Right lung (tissue), 10 donors: ENCODE measurements at places on chromosomes 16 and 17.

DNA sequence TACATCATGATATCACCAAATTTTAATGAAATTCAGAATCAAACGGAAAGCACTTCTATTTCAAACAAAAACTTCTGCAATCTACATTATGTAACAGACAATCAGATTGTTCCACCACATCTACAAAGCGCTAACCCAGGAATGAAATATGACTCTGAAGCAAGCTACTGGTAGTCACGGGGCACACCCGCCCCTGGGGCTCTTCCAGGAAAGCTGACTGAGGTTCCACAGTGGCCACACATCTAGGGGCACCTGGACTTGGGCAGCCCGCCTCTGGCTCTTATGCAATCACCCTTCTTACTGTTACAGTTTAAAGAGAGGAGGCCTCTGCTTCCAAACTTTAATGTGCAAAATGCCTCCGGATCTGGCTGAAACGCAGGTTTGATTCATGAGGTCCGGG lies 27.5 kb downstream of the ZCCHC14 start:
- no peak for DNase-seq

GRCh38 chr17:81898029-81898866 lies 3.8 kb upstream of the NPB start:
- no peak for DNase-seq

GRCh38 chr17:41009301-41009760 lies 403 bp upstream of the KRTAP3-1 start:
- no peak for DNase-seq

GRCh38 chr17:41762841-41763240 lies 23.7 kb downstream of the JUP start:
- DNase-seq, result no peak

DNA sequence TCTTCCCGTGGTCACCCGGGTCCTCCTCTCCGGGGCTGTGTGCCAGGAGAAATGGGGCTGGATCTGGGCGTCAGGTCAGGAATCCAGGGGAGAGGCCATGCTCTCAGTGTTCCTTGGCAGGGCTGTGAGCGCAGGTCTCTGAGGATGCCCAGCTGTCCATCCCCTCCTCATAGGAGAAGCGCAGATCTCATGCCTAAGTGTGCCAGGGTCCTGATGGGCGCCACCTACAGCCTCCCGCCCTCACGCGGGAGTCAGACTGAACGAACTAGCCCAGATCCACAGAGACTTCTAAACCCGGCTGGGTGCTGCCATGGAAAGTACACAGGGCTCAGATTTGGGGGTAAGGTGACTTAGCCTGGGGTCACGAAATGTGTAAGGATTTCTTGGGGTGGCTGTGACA lies 24.3 kb downstream of the MGRN1 start:
- DNase-seq, result no peak

DNA sequence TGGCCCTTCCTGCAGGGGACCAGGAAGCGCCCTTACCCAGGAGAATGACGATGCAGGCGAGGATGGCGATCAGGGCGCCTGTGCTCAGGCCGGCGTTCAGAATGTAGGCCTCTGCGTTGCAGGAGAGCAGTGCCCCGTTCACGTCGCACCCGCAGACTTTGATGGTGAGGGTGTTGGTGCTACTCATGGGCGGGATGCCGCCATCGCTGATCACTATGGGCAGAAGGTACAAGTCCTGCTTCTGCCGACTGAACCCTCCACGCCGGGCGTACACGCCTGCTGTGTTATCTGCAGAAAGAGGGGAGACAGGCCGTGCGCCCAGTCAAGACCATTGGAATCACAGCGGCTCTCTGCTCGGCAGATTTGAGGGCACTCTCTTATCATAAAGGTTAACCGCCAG lies 171.1 kb downstream of the CDH11 start:
- no peak for DNase-seq

DNA sequence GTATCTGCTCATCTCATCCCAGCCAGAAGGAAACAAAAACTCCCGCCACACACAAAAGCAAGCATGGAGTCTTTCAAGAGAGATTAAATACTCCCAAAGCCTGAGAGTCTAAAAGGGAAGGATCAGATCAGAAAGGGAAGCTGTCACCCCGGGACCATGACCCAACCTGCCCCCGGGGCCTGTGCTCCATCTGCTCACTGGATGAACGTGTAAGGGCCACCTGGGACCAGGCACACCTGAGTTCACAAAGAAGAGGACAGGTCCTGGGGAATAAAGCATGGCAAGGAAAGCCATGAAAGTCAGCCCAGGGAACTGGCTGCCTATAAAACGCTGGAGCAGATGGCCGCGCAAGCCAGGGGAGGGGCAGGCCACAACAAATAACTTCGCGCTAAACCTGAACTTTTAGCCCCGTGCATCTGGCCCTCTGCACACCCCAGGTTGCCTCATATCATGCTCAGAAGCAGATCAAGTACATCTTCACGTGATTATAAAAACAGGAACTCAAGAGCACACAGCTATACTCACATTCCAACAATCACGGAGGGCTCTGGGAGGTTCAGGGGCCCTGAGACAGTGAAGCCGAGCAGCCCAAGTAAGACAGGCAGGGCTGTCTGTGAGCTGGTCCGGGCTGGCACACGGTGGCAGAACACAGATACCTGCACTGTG lies 3.4 kb downstream of the TMEM11 start:
- no peak for DNase-seq

GRCh38 chr17:8675306-8675705 lies 44.8 kb upstream of the MYH10 start:
- no peak for DNase-seq

DNA sequence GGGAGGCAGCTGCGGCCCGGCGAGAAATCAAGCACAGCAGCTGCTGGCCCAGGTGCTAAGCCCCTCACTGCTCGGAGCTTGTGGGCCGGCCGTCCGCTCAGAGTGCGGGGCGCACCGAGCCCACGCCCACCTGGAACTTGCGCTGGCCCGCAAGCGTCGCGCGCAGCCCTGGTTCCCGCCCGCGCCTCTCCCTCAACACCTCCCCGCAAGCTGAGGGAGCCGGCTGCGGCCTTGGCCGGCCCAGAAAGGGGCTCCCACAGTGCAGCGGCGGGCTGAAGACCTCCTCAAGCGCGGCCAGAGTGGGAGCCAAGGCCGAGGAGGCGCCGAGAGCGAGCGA lies 92.9 kb downstream of the HAPSTR1 start:
- no peak for DNase-seq

- DNase-seq, result no peak
Measured at GRCh38 chr16:35733278-35733965, 2274.0 kb downstream of the TP53TG3F start.

- no peak for DNase-seq
Measured at GRCh38 chr17:33447090-33447489, 154.0 kb upstream of the ASIC2 start.

DNA sequence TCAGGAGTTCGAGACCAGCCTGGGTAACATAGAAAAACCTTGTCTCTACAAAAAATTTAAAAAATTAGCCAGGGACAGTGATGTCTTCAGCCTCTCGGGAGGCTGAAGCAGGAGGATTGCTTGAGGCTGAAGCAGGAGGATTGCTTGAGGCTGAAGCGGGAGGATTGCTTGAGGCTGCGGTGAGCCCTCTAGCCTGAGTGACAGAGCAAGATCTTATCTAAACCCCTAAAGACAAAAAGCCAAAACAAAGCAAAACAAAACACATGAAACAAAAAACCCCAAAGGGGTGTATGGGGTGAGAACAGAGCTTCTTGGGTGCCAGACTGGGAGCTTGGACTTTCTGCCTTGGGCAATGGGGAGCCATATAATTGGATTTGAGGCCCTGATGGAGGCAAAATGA lies 2.6 kb downstream of the SPNS3 start:
- no peak for DNase-seq

- no peak for DNase-seq
Measured at GRCh38 chr16:77881355-77882030, 93.1 kb downstream of the VAT1L start.

- DNase-seq, result no peak
Measured at GRCh38 chr16:67346341-67346740, 19.7 kb downstream of the LRRC36 start.

DNA sequence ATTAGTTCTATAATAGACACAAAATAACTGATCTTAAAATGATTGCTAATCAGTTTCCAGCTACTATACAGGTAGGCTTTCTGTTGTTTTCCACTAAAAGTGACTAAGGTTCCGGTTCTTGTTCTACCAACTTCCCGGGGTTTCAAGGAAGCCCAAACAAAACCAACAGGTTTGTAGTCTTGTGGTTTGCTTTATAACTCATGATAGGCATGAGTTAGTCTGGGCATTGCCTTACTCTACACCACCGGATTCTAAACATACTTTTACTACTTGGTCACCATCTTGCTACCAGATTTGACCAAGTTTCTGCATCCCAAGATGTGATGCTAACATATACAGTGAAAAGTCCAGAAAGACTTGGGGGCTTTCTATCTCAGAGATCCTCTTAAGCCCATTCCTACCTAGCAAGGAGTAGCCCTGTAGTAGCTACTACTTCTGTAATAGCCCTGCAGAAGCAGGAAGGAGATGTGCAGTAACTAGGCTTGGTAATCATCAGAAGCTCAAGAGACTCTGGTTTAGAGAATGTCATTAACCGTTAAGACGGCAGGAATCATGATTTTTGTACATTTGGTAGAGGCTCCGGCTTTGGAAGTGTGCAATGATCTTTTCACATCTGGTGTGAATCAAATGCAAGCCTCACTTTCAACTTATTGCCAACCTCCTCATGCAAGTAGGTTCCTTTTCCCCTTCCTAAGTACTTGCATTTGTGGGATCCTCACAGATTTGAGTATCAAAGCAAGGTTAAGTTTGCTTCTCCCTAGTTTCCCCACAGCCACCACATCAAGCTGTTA lies 1.6 kb downstream of the FAM117A start:
- no peak for DNase-seq

DNA sequence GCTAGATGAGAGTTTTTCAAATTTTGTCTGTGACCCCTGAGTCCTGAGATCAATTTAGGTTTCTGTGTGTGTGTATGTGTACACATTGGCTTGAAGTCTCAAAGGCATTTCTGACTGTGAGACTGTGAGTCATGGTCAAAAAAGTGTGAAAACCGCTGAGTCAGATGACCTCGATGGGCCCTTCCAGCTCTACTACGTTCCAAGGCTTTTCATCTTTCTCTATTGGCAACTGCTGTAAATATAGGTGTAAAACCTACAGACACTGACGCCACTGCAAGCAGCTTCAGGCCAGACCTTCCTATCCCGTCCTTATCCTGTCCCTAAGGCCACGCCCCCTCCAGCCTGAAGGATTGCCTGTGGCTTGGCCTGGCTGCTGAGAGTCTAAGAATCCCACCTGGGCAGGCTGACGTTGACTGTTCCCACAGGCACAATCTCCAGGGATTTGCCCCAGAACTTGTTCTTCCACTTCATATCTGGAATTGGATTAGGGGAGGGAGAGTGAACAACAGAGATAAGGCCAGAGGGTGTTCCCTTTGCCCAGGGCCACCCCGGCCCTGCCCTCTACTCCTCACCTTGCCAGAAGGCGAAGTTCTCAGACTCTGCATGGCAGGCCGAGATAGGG lies 11.3 kb downstream of the OSBPL7 start:
- peak; percentile 57 for DNase-seq

- no peak for DNase-seq
Measured at GRCh38 chr17:48719642-48720265, 2.6 kb downstream of the PRAC1 start.

GRCh38 chr17:46044286-46044928 lies 45.4 kb downstream of the STH start:
- peak; percentile 76 for DNase-seq

DNA sequence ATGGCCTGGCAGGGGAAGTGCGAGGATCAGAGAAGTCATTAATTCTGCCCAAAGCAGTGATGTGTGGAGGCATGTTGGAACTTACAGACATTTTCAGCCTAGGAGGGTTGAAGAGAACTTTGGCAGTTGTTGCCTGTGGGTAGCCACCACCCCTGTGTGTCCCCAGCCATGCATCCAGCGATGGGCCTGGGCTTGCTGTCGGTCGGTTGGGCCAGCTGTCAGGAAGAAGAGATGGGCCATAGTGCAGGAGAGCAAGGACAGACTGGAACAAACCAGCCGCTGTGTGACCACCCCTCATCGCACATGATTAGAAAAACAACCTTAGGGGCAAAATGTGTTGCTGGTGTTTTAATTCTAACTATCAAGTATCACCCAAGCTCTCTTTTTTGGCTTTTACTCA lies 173.7 kb downstream of the CNTNAP4 start:
- no peak for DNase-seq

GRCh38 chr16:27430923-27431484 lies 29.0 kb downstream of the IL21R start:
- no peak for DNase-seq
